ENCODE measurements at places on chromosomes 12 and 14.

DNA sequence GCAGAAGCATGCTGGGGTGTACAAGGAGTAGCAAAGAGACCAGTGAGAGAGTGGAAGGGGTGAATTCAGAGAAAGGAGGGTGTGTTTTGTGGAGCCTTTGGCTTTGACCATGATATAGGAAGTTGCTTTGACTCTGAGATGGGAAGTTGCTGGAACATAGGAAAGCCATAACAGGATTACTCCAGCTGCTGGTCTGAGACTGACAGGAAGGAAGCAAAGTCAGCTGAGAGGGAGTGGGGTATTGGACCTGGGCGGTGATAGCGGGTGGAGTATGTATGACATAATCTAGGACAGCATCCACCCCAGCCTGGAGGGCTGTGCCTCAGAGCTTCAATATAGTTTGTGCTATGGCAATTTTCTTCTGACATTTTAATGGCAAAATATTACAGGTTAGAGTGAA lies 324.4 kb downstream of the PDZRN4 start:
- DNase-seq, result peak; percentile 9

- DNase-seq, result no peak
Measured at GRCh38 chr14:54490445-54491175, 1.8 kb upstream of the GMFB start.

DNA sequence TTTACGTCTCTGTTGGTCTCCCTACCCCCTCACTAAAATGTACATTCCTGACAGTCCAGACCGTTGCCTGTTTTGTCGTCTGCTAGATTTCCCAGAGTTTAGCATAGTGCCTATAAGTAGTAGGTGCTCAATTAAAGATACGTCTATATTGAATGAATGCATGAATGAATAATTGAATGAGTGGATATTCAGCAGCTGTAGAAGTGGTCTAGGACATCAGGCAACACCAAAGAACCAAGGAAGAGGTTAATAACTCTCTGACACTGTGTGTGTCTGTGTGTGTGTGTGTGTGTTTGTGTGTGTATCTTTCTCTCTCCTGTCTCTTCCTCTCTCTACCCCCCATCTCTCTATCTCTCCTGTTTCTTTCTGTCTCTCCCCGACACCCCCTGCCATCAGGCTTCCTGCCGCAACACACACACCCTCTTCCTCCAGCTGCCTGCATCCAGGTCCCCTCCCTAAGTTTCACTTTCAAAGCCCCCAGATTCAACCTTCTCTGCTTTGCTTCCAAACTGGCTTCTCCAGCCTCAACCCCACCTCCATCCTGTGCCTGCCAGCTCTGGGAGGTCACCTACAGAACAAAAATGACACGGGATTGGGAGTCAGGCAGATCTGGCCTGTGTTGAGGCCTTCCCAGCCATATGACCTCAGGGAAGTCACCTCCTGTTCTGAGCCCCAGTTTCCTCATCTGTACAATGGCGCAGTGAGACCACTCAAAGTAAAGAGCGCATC lies 119.9 kb upstream of the NCOR2 start:
- peak; percentile 33 for DNase-seq

DNA sequence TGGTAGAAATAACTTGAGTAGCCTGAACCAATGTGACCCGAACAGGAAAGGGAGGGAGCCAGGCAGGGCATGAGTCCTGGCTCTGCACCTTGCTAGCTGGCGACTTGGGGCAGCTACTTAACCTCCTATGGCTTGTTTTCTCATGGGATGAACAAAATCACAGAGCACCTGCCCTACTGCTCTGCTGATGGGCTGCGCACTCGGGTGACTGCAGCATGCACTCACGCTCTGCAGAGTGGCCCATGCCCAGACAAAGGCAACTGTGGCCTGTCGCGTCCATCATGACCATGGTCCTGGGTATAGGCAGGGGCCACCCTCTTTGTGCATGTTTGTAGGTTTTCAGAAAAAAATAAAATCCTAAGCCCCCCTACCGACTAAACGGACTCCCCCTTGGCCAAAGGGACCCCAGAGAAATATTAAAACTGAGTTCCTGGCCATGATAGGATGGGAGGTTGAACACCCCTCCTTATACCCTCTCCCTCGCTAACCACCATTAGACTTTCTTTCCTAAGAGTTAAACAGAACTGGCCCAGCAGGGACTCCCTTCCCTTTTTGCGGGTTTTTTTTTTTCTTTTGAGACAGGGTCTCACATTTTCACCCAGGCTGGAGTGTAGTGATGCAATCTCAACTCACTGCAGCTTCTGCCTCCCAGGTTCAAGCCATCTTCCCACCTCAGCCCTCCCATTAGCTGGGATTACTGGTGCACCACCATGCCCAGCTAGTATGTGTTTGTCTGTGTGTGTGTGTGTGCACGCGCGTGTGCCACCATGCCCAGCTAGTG lies 32.5 kb downstream of the VWF start:
- DNase-seq, result no peak
